ENCODE measurements at places on chromosomes 1 and 21.

DNA sequence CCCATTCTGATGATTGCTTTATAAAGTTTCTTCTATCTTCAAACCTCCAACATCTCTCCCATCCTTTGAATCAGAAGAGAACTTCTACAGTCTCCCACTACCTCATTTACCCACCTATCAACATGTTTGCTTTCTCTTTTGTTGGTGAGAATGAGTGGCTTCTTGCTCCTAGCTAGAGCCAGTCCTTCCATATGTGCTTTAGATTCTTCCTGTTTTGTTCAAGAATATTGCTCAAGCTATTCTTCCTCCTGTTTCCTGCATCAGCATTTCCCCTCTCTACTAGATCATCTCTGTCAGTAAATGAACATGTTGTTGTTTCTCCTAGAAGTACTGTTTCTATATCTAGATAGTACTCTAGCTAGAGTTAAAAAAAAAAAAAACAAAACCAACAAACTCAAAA, 6.3 kb downstream of the ATF6 start:
- DNase-seq, result no peak

GRCh38 chr1:22154626-22155025, 11.7 kb upstream of the WNT4 start:
- DNase-seq, result no peak

DNA sequence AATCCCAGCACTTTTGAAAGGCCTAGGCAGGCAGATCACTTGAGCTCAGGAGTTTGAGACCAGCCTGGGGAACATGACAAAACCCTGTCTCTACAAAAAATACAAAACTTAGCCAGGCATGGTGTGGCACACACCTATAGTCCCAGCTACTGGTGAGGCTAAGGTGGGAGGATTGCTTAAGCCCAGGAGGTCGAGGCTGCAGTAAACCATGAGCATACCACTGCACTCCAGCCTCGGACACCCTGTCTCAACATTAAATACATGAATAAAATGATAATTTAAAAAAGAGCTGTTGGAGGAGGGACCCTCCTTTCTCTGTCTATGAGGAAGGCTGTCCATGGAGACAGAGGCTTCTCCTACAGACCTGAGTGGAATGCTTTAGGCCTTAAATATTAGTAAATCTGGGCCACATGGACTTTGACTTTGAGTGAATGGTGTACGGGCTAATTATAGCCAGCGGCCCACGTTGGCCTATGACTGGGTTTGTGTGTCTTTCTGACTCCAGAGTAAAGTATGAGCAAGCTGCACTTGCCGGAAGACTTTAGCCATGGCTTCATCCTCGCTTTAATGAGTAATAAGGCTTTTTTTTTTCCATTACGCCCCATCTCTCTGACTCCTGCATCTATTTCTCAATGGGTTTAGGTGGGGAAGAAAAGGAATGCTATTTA, 21.3 kb downstream of the RAB3B start:
- no peak for DNase-seq

DNA sequence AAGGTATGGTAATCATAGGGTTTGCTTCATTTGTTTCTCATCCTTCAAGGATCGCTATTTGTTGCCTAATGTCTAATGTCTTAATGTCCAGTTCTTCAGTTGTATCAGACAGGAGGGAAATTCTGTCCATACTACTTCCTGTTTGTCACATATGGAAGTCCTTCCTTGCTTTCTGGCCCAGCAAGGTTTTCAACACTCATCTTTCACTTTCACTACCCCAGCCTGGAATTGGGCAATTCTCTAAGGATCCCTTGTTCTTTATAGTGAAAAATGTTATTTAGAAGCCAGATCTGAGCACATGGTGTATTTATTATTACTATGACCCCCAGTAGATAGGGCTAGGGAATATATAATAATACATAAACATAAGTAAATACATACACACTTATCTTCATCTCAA, 50.6 kb upstream of the SLC35A3 start:
- no peak for DNase-seq

DNA sequence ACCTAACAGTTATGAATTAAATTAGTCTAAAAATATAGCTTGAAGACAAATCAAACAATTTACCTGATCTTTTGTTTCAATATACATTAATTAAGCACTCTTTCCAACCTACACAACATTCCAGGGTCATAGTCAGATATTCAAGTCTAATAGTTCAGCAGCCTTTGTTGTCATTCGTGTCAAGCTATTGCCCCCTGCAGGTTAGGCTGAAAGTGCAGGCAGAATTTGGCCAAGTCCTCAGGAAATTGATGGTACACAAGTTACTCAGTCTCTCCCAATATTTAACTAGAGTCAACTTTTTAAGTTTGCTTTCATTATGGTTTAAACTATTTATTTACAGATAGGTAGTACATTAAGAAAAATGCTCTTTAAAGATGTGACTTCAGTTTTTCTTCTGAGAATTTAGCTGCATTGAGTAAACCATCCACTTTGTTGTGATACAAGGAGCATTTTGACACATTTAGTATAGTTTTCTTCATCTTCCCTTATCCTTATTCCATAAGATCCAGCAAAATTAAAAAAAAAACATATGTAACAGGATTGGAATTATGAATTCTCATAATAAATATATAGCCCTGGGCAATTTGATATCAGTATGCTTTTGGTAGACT, 130.3 kb upstream of the DPYD start:
- peak; percentile 75 for DNase-seq

DNA sequence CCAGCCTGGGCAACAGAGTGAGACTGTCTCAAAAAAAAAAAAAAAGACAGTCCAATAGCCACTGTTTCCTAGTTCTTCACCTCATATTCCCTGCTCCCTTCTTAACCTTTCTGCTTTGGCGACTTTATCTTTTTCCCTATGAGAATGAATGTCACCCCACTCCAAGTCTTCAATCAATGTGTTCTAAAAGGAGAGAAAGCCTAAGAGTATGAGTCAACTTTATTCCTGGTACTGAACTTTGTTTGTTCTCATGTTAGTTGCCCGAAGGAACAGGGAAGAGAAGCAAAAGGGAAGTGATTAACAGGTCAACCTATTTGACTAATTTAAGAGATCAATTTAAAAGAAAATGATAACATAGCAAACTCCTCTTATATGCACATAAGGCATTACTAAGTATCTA, 39.9 kb upstream of the SLC16A1 start:
- no peak for DNase-seq

DNA sequence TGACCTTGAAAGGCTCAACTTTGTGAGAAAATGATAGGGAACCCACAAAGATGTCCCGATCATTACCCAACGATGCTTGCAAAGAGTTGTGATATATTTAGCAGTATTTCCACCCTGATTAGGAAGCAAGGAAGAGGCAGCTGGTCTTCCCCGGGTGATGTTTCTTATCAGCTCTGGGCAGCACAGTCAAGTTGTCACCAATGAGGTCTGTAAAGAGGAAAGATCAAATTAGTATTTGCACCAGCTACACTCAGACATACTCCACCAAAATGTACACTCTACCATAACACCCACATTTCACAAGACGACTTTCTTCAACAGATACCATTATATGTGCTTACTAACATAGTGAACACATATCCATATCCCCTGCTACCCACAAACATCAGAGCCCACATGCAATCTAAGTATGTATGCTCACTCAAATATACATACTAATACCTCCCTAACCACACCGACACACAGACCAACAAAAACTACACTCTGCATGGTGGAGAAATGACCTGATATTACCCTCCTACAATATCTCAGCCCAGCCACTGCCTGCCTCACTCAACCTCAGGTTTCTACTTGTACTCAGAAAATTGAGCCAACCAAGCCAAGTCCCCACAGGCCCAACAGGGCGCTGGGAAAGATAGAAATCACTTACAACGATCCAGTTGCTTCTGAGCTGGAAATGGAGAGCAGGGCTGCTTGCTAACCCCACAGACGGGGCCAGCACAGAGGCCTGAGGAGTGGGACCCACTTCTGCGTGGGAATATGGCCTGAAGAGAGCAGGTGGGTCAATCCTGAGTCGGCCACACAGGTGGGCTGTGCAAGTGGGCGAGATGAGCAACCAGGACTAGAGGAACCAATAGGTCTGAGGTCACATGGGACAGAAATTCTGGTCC, 4.6 kb upstream of the BTG2 start:
- DNase-seq, result no peak

- peak; percentile 38 for DNase-seq
Observed at GRCh38 chr1:43530483-43531106, at the start of gene PTPRF. PTPRF (plus strand) TSS chr1:43530883; CDS start chr1:43545076, 14,193 bp downstream.

GRCh38 chr1:95084317-95085176, 11.8 kb upstream of the ALG14 start:
- peak; percentile 8 for DNase-seq

- no peak for DNase-seq
Observed at GRCh38 chr1:66779475-66780078, 21.5 kb downstream of the INSL5 start.

- DNase-seq, result no peak
Observed at GRCh38 chr1:21032741-21033140, 144.0 kb downstream of the EIF4G3 start.

DNA sequence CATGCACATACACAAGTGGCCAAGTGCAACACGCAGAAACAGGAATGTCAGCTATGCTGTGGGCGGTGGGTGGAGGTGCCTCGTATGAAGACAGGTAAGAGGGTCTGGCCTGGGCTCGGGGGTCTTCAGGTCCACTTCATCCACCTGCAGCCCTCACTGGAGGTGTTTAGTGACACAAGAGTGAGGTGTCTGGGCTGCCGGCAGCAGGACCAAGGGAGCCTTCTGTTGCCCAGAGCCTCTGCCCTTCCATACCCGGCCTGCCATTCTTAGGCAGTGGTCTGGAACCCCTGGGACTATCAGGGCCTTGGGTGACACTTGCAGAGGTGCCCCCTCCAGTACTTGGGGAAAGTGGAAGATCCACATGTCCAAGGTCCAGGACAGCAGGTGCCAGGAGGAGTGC, 21.7 kb upstream of the ACTRT2 start:
- DNase-seq, result no peak

GRCh38 chr1:185608177-185608576, 126.0 kb upstream of the HMCN1 start:
- no peak for DNase-seq

- no peak for DNase-seq
Observed at GRCh38 chr21:41418393-41418792, 7.6 kb upstream of the MX1 start.

- DNase-seq, result peak; percentile 60
Observed at GRCh38 chr1:42747125-42747524, 7.1 kb upstream of the CLDN19 start.

- no peak for DNase-seq
Observed at GRCh38 chr1:226804907-226805759, 65.3 kb upstream of the PSEN2 start.

- no peak for DNase-seq
Observed at GRCh38 chr1:41687007-41687406, 202.5 kb upstream of the EDN2 start.

DNA sequence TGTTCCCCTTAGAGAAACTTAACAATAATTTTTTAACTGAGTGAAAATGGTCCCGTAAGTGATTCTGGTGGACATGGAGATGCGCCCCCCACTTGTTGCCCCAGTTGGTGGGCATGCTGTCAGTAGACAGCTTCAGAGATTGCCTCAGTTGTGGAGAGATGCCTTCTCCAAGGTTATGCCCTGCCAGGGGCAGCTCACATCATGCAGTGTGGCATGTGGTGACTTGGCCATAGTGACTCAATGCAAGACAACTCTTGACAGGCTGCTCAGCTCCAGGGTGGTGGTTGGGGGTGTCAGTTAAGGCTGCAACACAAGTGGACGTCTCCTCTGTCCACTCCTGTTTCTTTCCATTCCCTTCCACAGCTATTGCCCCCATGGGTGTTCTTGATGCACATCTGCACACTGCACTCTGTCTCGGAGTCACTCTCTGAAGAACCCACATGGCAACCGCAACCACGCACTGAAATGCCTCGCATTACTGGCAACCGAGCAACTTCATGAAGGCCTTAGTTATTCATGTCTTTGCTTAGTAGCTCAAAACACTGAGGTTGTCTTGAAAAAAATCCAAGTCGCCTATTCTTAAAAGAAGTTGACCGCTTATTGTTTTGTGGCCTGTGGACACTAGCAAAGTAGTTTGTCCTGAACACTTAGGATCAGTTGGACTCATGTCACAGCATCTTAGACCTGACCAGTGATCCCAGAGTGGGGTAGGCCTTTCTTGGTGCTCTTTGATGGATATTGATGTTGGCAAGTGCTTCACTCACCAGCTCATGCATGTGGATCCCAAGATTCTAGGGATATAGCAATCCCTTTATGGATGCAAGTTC, 54.8 kb upstream of the USP1 start:
- DNase-seq, result no peak

GRCh38 chr1:194052514-194053338, 866.3 kb upstream of the B3GALT2 start:
- DNase-seq, result no peak

Measured in stimulated activated naive CD8-positive, alpha-beta T cell treated with anti-CD3 and anti-CD28 coated beads, Interleukin-15, Interleukin-2, amounts not matched to agents 100 U/mL and 50 U/mL, for 24 hours (primary cell).